Karpas-422 (cell line): ENCODE measurements at places on chromosomes 13 and 19. TPM values are rescaled to one million over a fixed set of nuclear protein-coding genes. Genes with fewer than 3 reads are reported as not detected.

- DNase-seq = no peak
Measured at GRCh38 chr13:101979825-101980224, 422.0 kb downstream of the FGF14 start.

- DNase-seq = no peak
Measured at GRCh38 chr19:18261474-18261873, 12.8 kb downstream of the IQCN start.

DNA sequence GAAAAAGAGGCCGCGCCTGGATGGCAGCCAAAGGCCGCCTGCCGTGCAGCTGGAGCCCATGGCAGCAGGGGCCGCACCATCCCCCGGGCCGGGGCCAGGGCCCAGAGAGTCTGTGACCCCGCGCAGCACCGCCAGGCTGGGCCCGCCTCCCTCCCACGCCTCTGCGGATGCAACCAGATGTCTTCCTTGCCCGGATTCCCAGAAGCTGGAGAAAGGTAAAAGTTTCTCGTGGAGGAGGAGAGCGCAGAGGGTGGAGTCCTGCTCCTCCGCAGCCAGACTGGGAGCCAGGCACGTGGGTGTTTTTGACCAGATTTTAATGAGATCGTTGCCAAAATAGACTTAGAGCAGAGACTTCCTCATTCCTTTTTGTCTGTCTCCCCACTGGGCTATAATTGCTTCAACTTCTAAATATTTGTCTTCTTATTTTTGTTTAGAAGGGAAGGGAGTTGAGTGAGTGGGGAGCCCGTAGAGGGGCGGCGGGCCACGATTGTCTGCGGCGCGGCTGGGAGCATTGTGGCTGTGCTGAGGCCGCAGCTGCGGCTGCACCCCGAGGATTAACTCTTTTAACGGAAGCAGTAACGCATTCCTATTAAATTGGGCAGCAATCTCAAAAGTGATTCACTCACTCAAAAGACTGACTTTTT, 22.8 kb upstream of the NDUFS7 start:
- DNase-seq = no peak

GRCh38 chr19:15115080-15115479, 7.9 kb downstream of the SYDE1 start:
- no peak for DNase-seq

GRCh38 chr19:46737298-46737654, 8.6 kb upstream of the FKRP start:
- DNase-seq = no peak

DNA sequence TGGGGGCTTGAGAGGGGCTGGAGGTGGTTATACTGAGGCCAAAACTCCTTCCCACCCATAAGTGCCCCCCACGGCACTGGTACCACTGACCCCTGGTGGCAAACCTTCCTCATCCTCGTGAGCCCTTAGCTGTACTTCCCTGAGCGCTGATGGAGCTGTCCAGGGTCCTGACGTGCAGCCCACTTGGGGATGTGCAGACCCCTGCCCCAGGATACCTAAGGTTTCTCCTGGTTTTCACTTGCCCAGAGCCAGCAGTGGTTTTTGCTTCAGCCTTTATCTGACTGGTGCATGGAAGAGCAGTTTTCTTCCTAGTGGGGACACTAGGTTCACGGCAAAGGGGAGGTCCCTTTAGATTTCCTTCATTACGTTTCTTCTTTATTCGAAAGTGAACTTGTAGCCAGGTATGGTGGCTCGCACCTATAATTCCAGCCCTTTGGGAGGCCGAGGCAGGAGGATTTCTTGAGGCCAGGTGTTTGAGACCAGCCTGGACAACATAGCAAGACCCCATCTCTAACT, 28.7 kb upstream of the KCTD15 start:
- DNase-seq = peak; percentile 73

DNA sequence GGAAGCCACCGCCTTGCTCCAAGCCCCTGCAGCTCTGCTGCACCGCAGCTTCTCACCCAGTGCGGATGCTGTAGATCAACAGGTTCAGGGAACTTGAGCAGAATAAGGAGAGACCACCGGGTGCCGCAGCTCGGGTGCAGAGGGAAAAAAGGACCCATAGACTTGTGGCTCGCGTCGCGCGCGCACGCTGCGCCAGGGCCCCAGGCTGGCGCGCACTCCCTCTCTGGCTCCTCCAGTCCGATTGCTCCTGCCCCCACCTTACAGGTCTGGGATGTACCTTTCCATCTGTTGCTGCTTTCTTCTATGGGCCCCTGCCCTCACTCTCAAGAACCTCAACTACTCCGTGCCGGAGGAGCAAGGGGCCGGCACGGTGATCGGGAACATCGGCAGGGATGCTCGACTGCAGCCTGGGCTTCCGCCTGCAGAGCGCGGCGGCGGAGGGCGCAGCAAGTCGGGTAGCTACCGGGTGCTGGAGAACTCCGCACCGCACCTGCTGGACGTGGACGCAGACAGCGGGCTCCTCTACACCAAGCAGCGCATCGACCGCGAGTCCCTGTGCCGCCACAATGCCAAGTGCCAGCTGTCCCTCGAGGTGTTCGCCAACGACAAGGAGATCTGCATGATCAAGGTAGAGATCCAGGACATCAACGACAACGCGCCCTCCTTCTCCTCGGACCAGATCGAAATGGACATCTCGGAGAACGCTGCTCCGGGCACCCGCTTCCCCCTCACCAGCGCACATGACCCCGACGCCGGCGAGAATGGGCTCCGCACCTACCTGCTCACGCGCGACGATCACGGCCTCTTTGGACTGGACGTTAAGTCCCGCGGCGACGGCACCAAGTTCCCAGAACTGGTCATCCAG, 964 bp downstream of the PCDH17 start:
- no peak for DNase-seq

DNA sequence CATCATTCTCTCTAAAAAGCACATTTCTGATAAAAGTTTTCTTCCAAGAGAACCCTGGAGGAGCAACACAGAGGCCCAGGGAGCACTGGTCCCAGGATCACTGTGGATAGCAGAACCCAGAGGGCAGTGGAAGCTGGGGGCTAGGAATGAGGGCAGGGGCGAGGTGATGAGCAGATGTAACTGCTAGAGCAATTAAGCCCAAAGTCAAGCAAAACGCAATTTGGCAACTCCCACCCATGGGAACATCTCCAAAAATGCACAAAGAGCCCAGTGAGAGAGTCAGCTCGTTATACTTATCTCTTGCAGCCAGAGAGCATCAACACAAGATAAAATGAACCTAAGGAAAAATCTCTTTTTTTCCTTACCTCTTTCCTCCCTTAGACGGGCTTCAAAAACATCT, 284.2 kb downstream of the TBC1D4 start:
- no peak for DNase-seq

- DNase-seq = peak; percentile 74
Measured at GRCh38 chr19:6532244-6532999, 1.6 kb downstream of the TNFSF9 start.

GRCh38 chr13:88026241-88026640, 355.1 kb downstream of the SLITRK5 start:
- no peak for DNase-seq

DNA sequence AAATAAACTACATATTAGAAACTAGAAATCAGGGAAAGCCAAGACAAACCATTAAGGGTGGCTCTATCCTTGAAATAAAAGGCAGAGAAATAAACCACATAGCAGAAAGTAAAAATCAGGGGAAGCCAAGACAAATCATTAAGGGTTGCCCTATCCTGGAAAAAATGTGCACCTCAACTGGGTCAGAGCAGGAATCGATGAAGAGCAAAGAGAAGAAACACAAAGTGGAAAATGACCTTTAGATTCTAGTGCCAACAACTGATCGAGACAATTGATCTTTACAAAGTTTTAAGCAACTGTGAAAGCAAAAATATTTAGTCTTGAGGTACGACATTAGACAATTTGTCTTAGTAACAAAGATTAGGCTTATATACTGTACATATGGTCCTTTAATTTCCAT, 26.6 kb downstream of the KLF12 start:
- DNase-seq = no peak

DNA sequence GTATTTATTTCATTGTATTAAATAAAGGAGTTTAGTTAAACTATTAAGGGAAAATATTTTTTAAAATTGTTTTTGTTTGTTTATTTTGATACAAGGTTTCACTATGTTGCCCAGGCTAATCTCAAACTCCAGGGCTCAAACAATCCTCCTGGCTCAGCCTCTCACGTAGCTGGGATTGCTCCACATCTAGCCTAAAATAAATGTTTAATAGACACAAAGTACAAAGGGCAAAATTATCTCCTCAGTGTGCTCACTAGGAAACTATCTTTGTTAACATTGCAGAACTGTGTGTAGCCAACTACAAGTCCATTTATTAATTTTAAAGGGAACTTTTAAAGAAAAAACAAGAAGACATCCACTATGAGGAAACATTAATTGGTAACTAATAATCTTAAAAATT, 207.2 kb upstream of the PCDH17 start:
- DNase-seq = no peak

DNA sequence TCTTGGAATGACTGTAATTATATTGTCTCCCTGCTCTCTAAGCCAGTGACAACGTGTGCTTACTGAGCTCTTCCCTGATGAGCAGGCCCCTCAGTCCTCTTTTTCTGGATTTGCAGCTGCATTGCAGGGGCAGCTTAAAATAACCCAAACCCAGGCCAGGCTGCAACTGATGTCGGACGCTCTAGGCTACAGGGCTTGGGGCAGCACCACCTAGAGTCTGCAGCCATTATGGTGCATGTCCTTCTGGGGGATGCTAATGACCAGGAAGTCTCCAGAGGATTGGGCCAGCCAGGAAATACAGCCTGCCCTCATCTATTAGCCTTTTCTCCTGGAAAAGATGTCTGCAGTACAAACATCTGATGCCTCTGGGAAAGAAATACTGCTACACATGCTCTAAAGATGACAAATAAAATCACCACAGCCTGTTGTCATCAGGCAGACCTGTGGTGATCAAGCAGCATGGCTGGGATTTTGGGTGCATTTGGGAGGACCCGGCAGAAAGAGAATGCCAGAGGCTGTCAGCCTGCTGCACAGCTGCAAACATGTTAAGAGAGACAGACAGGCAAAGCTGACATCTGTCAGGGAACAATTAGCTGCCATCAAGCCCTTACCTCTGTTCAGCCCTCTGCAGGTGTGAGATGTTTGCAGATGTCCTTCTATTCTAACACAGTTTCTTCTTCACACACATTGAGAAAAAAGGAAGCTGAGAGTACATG, 51.8 kb downstream of the CCDC70 start:
- no peak for DNase-seq

- DNase-seq = peak; percentile 96
Measured at GRCh38 chr19:12801466-12802266, at the start of the genes PRDX2 and THSD8. Gene PRDX2, minus strand, starts transcription at chr19:12801800. Its CDS starts 539 bp downstream, at chr19:12801261. Gene THSD8, plus strand, starts transcription at chr19:12802069. Its CDS starts 3 bp downstream, at chr19:12802072.

DNA sequence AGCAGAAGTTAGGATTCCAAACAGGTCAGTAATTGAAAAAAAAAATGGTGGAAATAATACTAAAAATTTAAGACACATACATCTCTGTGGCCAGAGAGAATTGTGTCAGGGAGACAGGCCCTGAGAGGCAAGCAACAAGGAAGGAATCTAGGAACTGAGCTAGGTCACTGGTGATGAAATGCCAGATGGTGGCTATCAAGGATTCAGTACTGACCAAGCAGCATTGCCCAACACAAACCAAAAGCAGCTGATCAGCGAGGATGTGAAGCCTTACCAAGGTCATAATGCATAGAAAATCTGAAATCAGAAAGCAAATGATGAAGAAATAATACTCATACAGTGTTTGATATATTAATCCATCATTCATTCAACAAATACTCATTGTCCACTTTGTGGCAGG, 905.0 kb downstream of the GPC5 start:
- no peak for DNase-seq

DNA sequence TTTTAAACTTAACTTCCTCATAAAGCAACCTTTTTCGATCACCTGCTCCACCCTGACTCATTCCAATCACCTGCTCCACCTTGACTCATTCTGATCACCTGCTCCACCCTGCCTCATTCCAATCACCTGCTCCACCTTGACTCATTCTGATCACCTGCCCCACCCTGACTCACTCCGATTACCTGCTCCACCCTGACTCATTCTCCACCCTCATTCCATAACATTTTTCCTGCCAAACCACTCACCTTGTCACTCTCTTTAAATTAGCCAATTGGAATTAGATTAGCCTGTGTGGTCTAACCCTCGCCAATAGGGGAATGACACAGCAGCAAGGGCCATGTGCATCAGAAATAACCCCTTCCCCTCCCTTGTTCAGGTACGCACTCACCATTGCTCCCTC, 31.9 kb upstream of the ZNF83 start:
- DNase-seq = no peak

DNA sequence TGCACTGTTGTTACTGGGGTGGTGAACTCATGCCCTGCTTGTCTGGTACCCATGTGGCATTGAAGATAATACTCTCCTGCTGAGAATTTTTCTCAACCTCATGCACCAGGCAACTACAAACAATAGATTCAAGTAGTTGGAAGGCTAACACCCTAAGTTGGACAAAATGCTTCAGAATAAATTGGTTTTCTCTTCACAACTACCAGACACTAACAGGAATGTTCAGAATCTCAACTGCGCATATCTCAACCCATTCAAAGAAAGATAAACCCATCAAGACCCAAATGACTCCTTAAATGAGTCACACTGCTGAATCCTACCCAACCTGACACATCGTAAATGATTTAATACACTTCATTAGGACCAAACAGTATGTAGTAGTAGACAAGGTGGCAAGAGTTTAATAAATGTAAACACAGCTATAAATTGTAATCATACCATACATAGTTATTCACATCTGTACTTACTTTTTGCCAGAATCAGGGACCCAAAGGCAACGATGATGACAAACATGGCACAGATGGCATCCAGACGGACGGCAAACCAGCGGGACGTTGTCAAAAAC, 227.4 kb downstream of the ABCC4 start:
- no peak for DNase-seq

DNA sequence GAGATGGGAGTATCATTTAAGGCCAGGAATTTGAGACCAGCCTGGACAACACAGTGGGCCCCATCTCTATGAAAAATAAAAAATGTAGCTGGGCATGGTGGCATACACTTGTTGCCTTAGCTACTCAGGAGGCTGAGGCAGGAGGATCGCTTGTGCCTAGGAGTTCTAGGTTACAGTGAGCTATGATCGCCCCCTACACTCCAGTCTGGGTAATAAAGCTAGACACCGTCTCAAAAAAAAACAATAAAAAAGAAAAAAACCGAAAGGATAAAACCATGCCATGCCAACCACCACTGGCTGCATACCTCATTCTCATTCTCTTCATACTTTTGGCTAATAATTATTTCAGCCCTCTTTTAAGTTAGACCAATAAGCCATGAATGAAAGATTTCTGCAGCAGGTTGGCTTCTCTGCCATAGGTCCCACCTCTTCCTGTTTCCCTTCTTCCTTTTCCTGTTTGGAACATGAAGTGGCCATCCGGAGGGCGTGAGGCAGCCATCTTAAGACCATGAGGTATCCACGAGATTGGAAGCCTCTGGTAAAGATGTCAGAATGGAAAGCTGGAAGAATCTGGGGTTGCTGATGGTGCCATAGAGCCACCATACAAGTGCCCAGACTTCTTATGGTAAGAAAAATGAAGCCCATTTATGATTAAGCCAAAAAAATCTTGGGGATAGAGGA, 171.3 kb downstream of the CACNA1A start:
- DNase-seq = peak; percentile 59

GRCh38 chr19:14495672-14496028, 277 bp downstream of the GIPC1 start:
- DNase-seq = no peak

Gene ITGBL1
- total RNA-seq = 0.89 and 2.6 TPM in 2 replicates

Gene CRLF1
- total RNA-seq = 3.0 TPM in 1 of 2 replicates, not detected in the other

Gene PSG6
- total RNA-seq = not detected in 2 replicates

Gene CNFN
- not detected in 2 replicates for total RNA-seq
